ENCODE measurements at places on chromosomes 4 and X.
A peak's percentile ranks its signal among the peaks of the same experiment; 100 is the strongest.

GRCh38 chr4:63556332-63556731, 852.9 kb downstream of the TECRL start:
- DNase-seq = no peak

DNA sequence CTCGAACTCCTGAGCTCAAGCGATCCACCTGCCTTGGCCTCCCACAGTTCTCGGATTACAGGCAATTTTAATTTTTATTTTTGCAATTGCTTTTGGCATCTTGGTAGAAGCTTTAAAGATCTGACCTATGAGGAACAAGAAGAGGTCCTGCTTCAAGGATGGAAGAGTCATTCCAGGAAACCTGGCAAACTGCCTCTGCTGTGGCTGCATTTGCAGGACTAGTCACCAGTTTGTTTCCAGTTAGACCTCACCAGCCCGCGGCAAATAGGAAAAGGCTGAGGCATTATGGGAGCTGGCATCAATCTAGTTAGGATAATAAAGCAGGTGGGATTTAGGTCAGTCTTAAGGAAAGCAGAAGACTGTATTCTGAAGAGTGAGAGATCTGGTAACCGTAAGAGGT, 51.9 kb upstream of the LAS1L start:
- no peak for DNase-seq

- DNase-seq = no peak
These were observed 83.8 kb downstream of the UNC5C start for GRCh38 chr4:95465010-95465409.

DNA sequence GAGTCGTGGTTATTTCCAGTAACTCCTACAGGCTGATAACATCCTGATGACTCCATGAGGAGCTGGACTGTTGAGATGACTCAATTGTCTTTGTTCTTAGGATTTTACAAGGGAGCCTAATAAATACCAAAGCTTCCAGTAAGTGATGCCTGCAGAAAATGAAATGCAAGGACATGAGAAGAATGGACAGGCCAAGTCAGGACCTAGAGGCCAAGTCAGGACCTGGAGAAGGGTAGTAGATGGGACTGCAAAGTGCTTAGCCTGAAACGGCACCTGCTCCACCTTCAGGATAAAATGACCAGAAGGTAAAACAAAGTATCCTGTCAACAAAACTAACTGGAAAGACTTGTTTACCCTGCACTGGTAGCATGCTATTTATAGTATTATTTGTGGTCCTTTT, 6.4 kb upstream of the SLC10A6 start:
- peak; percentile 78 for DNase-seq

DNA sequence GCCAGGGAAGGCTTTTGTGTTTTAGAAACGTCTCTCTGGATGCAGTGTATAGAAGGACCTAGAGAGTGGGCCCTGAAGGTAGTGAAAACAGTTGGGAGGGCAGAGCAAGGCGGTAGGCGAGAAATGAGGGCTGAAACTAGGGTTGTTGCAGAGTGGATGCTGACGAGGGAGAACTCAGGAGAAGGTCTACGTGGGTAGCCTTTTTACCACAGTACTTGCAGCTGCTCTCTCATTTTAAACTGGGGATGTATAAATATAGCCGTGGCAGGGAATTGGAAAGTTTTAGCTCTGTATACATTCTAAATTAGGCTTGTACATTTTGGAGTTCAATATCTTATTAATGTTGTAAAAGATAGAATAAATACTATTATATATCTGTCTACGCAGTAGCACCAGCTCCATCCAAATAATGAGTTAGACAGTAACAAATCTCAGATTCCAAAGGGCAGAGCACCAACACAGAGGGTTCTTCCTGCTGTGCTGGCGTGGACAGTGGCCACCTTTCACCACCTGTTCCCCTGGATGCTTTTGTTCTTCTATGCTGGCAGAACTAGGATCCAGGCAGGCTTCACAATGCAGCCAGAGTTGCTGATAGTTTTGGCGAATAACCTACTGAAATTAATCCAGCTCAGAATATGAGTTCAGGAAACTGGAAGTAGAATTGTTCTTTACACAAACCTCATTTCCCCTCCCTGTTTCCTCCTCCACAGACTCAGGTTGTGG, 31.7 kb downstream of the CCNG2 start:
- no peak for DNase-seq

GRCh38 chr4:149121023-149121404, 678.8 kb upstream of the NR3C2 start:
- DNase-seq = no peak

DNA sequence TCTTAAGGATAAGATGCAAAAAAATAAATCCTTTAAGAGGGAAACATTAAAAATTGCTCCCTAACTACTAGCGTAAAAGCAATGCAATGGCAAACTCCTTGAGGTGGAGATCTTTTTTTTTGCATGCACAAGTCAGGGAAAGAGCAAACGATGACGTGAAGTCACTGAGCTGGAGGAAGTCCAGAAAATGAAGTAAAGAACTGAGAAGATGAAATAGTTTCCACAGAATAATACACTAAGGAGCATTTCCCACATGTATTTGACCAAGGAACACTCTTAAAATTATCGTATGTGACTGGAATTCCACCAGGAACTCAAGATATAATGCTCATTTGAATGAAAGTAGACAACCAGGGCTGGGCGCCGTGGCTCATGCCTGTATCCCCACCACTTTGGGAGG, 21.0 kb upstream of the DOCK11 start:
- no peak for DNase-seq

All from PC-9 (cell line).